CD4-positive, alpha-beta T cell treated with Interleukin-15 for 4 hours (primary cell): ENCODE measurements at places on chromosomes 7 and 10.

DNA sequence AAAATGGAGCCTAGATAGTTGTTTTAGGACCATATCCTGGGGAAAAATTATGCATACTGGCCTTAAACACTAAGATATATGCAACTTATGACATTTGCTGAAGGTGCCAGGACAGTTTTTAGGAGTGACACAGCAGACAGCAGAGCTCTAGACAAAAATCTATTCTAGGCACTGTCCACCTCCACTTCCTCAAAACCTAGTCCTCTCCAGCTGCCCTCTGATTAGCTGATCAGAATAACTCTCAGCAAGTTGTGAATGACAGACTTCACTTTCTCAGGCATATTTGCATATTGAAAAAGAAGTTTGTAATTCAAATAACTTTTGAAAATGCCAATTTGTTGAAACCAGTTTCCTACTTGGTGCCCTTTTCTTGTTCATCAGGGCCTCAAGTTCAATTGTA is 152.3 kb upstream of the STEAP4 start:
- DNase-seq: no peak

DNA sequence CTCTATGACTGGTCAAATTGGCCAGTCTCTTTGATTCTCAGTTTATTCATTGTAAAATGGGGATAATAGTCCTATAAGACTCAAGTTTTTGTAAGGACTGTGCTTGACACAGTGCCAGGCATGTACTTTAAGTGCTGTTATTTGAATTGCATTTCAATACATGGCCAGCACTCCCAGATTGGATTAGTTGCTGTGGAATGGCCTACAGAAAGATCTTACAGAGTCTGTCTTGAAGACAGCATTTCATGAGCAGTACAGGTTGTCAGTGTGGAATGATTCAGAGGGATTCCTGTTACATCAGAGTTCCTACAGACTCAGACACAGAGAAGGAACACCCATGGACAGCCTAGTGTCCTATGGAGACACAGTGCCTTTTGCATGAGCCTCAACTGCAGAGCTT is 238.1 kb upstream of the BMPER start:
- DNase-seq: no peak

DNA sequence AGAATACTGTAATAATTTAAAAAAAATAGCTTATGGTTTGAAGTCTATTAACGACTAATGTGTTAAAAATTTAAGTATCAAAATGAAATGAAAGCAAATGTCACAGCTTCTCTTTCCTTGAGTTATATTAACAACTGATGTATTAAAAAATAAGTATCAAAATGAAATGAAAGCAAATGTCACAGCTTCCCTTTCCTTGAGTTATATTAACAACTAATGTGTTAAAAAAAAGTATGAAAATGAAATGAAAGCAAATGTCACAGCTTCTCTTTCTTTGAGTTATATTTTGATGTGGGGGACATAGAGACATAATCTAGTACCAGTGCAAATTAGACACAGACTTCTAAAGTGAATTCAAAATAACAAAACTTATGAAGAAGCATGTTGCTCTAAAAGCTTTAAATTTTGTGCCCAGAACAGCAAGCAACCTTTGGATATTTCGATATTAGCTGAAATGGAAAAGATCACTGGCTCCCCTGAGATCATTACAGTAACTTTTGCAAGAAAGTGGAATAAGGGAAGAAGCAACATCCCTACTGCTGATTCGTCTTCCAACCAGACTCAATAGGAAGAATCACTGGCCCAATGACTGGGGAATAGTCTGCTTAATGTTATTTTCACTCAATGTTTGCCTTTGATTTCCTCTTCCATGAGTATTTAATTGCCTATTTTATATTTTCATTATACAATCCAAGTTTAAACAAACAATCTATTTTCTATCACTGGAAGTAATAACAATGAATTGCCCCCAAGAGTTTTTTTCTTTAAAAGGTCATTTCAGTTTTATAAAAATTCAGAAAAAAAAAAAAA is 8.0 kb downstream of the SKAP2 start:
- DNase-seq: no peak

GRCh38 chr7:131610007-131610406 is 53.6 kb upstream of the PODXL start:
- no peak for DNase-seq

- DNase-seq: no peak
Observed at GRCh38 chr10:4809156-4809555, 16.9 kb upstream of the AKR1E2 start.

DNA sequence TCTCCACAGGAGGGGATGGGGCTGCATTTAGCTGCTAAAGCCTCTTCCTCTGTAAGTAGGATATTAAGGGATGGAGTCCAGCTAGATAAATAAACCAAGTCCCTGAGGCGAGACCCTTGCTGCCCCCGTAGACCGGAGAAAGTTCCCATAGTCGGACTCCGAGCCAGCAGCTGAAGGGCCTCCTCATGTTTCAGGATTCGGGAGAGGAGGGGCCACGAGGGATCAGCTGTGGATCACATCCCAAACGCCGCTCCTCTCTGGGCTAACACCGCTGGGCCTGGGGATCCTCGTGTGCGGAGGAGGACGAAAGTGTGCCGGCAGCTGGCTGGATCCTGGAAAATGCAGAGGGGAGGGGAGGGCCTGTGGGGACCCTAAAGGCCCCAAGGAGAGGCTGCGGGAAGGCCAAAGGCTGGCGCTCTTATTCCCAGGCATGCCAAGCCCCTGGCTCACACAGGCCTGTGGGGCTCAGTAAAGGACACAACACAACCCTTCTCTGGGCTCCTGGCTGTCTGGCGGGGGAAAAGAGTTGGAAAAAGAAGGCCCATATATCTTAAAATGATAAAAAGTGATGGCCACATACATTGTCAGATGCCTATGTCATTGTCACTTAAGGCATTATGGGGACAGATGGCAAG is 82.5 kb upstream of the TMEM72 start:
- no peak for DNase-seq

GRCh38 chr7:15433151-15433550 is 128.7 kb downstream of the AGMO start:
- no peak for DNase-seq

- DNase-seq: no peak
Observed at GRCh38 chr7:149831741-149832219, 6.4 kb upstream of the ZNF862 start.

DNA sequence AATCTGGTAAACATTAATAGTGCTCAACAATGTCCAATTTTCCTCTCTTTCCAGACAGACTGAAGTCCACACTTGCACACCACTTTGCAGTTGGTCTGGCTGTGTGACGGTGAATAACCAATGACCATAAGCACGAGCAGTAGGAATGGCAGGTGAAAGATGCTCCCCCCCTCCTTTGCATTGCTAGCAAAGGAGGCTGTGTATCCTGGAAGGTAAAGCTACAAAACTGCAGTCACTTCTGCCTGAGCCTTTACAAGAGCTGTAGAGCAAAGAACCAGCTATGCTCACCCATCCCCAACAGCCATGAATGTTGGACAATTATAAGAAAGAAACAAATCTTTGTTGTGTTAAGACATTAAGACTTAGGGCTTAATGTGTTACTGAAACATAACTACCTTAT is 178.0 kb downstream of the IPMK start:
- no peak for DNase-seq

GRCh38 chr10:95964756-95965155 is 57.0 kb downstream of the CC2D2B start:
- no peak for DNase-seq

DNA sequence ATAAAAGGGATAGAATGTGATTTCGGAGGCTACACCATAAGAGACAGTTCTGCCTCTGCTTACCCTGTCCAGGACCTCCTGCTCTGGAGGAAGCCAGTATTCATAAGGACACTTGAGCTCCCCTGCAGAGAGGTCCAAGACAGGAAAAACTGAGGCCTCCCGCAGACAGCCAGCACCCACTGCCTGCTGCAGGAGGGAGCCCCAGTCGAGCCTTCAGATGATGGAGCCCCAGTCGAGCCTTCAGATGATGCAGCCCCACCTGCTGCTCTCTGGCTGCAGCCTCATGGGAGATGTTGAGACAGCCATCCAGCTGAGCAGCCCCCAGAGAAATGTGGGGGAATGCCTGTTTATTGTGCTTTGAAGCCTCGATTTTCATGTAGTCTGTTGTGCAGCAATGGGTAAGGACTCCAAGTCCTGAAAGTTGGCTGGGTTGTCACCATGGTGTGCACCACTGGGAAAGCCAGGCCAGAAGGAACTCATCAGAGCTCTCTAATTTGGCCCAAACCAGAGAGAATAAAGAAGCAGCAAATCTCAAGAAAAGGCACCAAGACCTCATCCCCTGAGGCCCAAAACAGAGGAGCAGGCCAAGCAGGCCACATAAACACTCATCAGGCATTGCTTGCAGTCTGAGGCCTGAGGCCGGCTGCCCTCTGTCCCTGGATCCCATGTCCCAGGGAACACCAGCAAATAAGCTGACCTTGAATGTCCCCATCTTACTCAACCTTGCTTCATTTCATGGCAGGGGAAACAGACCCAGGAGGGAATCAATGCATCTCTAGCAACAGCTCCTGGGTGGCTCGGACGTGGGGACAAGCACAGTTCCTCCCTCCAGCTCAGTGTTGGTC is 30.9 kb downstream of the CALML5 start:
- no peak for DNase-seq

- DNase-seq: no peak
Observed at GRCh38 chr7:105707381-105707780, 126.1 kb upstream of the EFCAB10 start.

- DNase-seq: no peak
Observed at GRCh38 chr10:60818134-60818770, 40.0 kb downstream of the CDK1 start.

GRCh38 chr10:88702848-88703597 is 3.0 kb upstream of the LIPK start:
- no peak for DNase-seq

DNA sequence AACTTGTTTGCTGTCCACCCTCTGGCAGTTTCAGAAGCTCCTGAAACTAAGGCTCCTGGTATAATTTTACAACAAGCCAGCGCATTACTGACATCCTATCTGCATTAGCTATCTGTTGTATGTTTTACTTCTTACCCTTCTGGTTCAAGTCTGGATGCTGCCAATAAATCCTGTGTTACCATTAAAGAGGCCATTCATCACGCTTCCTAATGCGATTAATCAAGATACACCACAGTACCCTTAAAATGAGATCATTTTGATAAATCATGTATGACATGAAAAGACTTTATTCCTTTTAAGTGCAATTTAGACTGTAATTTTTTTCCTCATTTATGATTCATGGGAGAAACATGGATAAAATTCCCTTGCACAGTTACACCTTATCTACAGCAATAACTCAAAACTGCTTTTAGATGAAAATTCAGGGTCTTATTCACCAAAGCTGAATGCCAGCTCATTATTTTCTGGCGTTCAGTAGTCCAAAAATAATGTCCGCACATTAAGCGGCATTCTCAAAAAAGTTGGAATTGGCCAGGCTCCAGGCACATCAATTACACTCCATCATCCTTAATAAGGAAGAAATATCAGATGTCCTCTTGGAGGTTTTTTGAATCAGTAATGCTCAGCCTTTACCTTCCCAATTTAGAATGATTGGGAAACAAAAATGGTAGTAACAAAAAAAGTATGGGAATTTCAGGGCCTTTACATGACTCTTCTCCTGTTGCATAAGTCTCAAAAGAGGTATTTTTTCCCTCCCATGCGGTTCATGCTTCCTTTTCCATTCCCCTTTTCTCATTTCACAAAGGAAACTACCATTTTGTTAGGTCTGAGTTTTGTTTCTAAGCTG is 878.5 kb downstream of the LRMDA start:
- DNase-seq: no peak

DNA sequence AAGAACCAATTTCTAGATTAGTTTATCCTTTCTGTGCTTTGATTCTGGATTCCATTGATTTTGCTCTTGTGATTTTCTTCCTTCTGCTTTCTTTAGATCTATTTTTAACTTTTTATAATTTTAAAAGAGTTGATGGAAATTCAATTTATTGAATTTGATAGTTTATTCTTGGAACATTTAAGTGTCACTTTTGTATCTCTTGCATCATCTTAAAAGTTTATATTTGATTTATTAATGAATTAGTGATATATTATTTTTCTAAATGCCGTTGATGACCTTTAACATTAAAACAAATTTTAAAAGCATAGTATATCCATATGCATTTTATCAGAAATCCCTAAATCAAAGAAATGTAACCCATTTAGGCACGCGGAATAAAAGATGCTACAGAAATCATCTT is 26.9 kb downstream of the DMTF1 start:
- no peak for DNase-seq

DNA sequence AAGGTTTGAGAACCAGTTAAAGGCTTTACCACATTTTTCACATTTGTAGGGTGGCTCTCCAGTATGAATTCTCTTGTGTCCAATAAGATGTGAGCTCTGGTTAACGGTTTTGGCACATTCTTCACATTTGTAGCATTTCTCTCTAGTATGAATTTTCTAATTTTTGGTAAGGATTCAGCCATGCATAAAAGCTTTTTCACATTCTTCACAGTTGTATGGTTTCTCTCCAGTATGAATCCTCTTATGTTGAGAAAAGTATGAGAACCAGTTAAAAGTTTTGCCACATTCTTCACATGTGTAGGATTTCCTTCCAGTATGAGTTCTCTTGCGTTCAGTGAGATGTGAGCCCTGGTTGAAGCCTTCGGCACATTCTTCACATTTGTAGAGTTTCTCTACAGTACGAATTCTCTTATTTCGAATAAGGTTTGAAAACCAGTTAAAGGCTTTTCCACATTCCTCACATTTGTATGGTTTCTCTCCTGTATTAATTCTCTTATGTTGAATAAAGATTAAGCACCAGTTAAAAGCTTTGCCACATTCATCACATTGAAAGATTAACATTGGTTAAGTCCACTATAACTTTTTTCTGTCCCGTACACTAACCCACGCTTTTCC is 33.2 kb upstream of the ZNF479 start:
- DNase-seq: no peak

DNA sequence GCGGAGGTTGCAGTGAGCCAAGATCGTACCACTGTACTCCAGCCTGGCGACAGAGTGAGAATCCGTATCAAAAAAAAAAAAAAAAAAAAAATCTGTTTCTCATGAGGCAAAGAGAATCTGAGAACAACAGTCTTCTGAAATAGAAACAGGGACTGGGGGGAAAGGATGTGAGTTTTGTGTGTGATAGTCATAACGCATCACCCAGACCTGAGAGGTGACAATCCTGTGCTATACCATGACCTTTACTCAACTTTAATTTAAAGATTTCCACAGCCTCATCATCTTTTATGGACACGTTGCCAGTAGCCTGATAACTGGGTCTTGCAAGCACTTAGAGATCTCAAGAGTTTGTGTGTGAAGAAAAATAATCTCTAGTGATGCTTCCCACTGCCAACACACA is 2.3 kb downstream of the ATXN7L1 start:
- no peak for DNase-seq

GRCh38 chr10:32995751-32996150 is 37.7 kb upstream of the ITGB1 start:
- DNase-seq: no peak

DNA sequence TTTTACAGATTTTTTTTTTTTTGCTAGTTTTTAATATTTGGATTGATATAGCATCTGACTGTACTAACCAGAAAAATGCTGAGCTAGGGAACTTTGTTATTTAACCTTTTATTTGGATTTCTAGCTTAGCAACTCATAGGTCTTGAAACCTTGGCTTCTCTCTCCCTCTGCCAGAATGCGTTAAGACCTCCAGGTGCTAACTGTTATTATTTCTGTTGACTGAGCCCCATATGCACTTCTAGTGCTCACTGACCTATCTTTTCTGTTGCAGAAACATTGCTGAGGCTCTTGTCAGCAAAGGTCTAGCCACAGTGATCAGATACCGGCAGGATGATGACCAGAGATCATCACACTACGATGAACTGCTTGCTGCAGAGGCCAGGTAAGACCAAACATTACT is 143.6 kb downstream of the LRRC4 start:
- no peak for DNase-seq
